ENCODE measurements at places on chromosomes 12 and 14.

- no peak for DNase-seq
Observed at GRCh38 chr12:53972152-53972702, 699 bp upstream of the HOXC11 start.

GRCh38 chr14:104865631-104866441 lies 768 bp downstream of the CEP170B start:
- no peak for DNase-seq

DNA sequence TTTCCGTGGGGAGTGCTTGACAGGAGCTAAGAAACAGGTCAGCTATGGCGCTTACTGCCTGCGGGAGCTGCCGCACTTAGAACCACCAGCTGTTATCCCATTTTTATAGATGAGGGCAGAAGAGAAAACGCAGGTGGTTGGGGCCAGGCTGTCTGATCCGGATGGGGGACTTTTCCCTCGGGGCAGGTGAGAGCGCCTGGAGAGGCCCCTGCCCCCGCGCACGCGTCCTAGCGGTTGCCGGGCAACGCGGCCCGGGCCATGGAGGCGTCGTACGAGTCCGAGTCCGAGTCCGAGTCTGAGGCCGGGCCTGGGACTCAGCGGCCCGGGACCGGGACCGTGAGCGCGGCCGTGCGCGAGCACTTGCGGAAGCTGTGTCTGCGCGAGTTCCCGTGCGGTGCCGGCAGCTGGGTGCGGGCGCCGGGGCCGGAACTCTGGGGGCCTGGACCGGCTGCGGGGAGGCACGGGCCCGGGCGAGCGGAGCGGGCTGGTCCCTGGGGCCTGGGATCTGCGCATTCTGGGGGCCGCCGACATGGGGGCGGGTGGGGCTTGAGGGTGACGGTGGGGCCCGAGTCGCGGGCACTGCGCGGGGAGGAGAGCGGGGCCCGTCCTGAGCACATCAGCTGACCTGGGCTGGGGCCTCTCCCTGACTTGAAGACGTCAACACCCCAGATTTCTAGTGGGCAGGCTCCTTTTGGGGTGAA lies at the start of gene LRRC43:
Gene LRRC43, plus strand, starts transcription at position 237 of the 701 bp plus-strand sequence. Its CDS starts 22 bp downstream, at position 259.
- no peak for DNase-seq

- DNase-seq: no peak
Observed at GRCh38 chr14:99484106-99484505, 2.9 kb downstream of the CCNK start.

- DNase-seq: no peak
Observed at GRCh38 chr12:29287622-29288021, 93.3 kb downstream of the ERGIC2 start.

- no peak for DNase-seq
Observed at GRCh38 chr12:83318386-83319098, 631.8 kb downstream of the TMTC2 start.

DNA sequence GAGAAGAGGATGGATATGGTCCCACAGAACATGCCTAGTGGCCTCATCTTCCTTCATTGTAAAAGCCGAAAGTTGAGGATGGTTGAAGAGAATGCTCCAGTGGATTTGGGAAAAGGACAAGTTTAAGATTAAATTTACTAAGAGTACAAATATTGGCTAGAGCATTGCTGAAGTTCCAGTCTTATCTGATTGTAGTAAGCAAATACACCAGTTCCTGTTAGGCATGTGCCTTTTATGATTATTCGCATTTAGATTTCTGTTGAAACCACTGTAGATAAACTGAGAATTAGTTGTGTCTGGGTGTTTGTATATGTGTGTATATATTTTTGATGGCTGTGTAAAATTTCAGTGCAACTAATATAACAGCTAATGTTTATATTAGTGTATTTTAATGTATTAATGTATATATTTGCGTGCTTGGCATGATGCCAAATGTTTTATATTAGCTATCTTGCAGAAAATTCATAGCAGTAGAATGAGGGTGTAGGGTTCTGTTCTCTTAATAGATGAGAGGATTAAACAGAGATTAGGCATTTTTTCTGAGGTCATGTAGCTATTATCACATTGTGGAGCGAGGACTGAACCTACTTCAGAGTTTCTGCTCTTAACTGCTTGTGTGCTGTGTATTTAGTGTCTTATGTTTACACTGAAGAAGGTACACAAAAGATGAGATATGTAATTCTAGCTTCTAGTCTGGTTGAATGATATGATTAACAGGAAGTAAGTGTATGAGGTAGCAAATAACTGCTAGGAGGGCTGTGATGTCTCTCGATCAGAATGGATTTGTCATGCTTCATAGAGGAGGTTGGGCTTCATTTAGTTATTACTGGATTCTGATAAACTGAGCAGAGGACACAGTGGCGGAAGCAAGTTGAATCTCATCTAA lies 21.1 kb downstream of the FKBP3 start:
- no peak for DNase-seq

GRCh38 chr12:52716061-52716460 lies 12.7 kb upstream of the KRT77 start:
- no peak for DNase-seq

DNA sequence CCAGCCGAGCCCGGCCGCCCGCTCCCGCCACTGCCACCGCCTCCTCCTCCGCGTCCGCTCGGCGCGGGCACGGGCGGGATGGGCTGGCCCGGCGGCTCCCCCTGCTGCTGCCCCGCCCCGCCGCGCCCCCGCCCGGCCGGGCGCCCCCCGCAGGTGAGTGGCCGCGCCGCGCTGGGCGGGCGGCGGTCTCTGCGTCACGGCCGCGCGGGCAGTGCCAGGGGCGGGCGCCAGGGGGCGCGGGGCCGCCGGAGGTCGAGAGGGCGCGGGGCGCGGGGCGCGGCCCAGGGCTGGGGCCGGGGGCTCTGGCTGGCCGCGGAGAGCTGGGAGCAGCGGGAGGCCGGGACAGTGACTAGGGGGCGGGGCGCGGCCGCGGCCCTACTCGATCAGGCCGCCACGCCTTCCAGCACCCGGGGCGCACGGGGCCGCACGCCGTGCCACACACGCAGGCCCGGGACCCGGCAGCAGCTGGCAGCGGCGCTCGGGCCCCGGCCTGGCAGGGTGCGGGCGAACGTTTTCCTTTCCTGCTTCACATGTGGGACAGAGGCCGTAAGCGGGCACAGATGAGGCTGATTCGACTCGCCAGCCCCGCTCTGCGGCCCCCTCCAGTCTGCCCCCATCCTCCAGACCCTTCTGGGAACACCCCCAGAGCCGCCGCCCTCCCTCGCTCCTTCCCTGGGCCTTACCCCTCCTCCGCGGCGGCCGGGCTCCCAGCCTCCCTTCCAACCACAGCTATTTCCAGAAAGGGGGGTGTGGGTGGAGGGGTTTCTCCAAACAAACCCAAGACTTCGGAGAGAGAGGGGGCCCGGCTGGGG lies 2.4 kb upstream of the TNS2 start:
- no peak for DNase-seq

- no peak for DNase-seq
Observed at GRCh38 chr12:52926596-52927234, 21.8 kb upstream of the KRT8 start.

- no peak for DNase-seq
Observed at GRCh38 chr12:104708891-104709290, 249.2 kb downstream of the SLC41A2 start.

- no peak for DNase-seq
Observed at GRCh38 chr12:124821252-124822200, 42.1 kb downstream of the SCARB1 start.

DNA sequence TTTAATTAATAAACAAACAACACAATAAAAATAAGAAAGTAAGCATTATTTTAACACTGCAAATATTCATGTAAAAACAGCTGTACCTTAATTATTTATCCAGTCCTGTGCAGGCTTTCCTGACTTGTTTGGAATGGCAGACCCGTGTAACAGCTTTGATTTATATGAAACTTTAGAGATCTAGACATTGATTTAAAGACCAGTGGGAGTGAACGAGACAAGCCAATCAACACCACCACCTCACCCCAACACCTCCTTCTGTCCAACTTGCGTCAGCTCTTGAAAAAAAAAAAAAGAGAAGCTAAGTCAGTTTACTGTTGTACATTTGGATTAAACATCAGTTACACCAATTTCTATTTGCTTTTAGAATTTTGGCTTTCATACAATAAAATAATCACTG lies 22.3 kb downstream of the SLC38A4 start:
- no peak for DNase-seq

GRCh38 chr12:101671157-101671791 lies 26.2 kb upstream of the CHPT1 start:
- DNase-seq: no peak

DNA sequence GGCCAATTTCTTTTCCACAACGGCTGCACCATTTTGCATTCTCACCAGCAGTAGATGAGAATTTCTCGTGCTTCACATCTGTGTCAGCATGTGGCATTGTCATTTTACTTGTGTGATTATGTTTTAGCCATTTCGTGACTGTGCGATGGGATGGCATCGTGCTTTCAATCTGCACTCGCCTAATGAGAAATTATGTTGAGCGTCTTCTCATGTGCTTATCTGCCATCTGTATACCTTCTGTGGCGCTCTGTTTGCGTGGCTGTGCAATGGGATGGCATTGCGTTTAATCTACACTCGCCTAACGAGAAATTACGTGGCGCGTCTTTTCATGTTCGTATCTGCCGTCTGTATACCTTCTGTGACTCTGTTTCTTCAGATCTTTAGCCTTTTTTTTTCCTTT lies 14.9 kb upstream of the GPR132 start:
- DNase-seq: no peak

GRCh38 chr14:68815298-68816182 lies 22.7 kb upstream of the ZFP36L1 start:
- DNase-seq: no peak

GRCh38 chr12:117119592-117120198 lies 20.5 kb upstream of the TESC start:
- no peak for DNase-seq

DNA sequence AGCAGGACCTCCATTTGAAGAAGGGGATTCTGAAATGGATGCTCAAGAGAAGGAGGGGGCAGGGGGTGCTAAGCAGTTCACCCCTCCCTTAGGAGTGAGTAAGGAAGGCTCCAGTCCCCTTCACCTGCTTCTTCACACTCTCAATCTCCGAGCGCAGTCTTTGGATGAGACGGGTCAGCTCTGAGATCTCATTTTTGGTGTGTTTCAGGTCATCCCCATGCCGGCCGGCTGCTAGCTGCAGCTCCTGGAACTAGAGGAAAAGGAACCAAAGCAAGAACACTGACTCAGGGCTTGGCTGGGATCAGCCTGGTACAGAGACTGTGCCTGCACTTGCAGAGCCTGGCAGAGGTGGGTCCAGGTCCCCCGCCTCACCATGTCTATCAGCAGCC lies 7.3 kb downstream of the KRT73 start:
- DNase-seq: no peak

DNA sequence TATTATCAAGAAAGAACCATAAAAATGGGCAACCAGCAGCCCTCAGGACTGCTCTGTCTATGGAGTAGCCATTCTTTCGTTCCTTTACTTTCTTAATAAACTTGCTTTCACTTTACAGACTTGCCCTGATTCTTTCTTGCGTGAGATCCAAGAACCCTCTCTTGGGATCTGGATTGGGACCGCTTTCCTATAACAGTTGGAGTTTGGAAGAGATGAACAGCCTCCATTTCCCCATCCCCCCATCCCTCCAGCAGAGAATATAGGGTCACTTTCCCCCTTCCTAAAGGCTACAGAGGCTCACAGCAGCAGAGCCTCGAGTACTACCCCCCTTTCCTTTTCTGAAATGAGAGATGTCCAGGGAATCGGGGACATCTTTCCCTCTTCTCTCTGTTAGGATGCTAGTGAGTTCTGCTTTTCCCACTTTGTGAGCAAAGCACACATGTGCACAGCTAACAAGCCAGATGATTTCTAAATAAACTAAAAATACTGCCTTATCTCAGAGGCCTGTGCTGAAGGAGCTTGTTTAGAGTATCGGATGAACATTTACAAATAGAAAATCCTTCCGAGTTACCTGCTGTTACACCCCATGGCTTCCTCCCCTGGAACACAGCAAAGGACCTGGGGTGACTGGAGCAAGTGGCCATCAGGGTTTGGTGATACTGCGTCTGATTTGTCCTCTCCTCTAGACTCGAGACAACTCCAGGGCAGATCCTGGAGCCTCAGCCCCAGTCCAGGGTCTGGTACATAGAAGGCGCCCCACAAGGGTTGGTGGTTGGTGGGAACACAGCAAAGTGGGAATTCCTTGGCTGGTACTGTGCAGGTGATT lies 144.2 kb downstream of the SLC38A6 start:
- DNase-seq: no peak

DNA sequence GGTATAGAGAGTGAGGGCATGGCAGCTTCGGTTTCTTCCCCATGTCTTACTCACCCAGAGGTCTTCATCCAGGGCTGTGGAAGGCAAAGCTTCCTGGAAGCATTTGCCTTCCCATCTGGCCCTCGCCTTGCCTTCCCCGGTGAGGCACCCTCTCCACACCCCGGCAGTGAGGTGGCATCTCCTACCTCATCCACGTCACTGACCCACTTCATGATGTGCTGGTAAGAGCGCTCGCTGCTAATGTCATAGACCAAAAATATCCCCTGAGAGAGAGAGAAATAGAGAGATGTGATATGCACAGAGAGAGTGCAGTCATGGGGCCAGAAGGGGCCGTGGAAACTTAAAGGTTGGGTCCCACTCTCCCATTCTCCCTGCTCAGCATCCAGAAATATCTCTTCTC lies 8.3 kb upstream of the GPX2 start:
- no peak for DNase-seq

DNA sequence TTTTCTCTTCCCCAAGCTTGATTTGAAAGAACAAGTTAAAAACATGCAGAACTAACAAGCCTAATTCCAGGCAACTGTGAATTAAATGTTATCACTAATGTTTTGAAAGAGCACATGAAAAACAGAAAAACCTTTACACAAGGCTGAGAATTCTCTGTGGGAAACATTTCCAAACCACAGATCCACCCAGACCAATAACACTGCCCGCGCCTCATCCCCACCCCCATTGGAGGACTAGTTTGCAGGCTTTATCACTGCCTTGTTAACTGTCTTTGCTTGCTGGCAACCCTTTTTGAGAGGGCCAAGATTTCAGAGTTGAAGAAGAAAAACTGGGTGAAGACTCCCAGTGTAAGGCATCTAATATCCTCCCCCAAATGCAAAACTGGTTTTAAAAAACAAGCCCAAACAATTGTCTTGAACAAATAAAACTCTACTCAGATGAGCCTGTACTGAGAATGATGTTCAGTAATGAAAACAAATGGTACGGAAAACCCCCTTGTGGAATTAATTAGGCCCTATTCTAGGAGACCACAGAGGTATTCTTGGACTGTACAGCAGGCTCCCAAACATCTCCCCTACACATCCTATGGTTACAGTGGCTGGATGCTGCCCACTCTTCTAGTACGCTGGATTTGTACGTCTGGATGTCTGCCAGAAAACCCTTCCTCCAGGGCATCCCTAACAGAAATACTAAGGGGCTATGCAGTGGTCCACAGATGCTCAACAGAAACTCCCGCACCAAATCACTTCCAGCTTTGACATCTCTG lies 5.8 kb downstream of the MAX start:
- DNase-seq: no peak

All from right renal pelvis (tissue), 4 donors.